Immature natural killer cell (primary cell): ENCODE measurements at places on chromosomes 2 and 18. TPM values are rescaled to one million over a fixed set of nuclear protein-coding genes. Genes with fewer than 3 reads are reported as not detected.

DNA sequence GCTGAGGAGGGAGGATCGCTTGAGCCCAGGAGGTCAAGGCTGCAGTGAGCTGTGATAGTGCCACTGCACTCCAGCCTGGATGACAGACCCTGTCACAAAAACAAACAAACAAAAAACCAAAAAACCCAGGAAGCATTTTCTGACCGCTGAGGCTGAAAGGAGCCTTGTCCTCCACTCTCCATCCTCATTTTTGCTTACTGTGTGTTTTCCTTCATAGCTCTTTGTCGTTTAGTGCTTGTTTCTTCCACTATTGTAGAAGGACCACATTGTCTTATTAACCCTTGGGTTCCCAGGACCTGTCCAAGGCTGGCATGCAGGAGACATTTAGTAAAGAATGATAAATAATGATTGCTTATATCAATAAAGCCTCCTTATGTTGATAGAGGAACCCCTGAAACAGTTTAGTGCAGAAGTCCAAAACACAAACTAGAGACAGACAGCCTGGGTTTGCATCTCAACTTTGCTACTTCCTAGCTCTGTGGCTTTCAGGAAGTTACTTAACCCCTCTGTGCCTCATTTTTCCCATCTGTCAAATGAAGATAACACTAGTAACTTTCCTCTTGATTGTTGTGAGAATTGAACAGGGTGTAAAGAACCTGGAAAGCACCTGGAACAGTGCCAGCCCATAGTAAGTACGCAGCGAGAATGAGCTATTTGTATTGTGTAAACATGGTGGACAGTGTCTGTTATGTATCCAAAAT is 126.0 kb downstream of the LPIN1 start:
- H3K36me3 ChIP-seq = no peaks in the 10 kb centered on the region
- H3K4me3 ChIP-seq = no peak overlapping the region
- peaks cover 12% of the 10 kb centered on the region for H3K27me3 ChIP-seq
- no peak overlapping the region for H3K27ac ChIP-seq

The MC2R gene
- polyA plus RNA-seq = not detected

DNA sequence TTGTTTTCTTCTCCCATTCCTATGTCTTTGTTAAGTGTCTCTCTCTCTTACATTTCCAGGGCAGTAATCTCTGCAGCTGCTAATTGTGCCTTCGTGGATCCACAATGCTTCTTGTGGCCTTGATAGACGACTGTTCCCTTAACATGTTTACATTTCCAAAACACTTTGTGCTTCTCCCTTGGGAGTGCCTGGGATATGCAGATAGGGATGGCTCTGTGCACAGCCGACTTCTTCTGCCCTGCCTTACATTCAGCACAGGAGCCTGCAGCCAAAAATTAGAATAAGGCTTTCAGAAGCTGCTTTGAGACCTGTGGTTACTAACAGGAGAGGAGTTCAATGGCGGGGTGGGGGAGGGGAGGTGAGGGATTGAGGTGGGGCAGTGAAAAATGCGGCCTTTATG is 328.9 kb downstream of the TDRD15 start:
- DNase-seq = no peak
- peaks cover 3% of the 10 kb centered on the region for H3K27me3 ChIP-seq
- no peak overlapping the region for H3K27ac ChIP-seq
- no peak overlapping the region for H3K4me3 ChIP-seq
- H3K36me3 ChIP-seq = no peaks in the 10 kb centered on the region
- H3K4me1 ChIP-seq = no peaks in the 10 kb centered on the region

GRCh38 chr18:62928326-62928725 is 213.0 kb downstream of the PHLPP1 start:
- no peak for DNase-seq
- no peak overlapping the region for H3K4me3 ChIP-seq
- peaks cover 11% of the 10 kb centered on the region for H3K36me3 ChIP-seq

DNA sequence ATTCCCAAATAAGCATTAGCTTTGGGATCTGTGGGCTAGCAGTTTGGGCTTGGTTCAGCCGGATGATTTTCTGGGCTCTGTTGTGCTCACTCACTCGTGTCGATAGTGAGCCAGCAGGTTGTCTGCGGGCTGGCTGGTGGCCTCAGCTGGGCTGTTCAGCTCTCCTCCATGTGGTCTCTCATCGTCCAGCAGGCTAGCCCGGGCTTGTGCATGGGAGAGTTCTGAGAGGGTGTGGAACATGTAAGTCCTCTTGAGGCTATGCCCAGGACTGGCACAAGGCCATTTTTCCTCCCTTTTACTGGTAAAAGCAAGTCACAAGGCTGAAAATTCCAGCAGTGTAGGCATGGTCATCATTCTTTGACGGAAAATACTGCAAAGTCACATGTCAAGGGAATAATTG is 38.5 kb downstream of the NTSR2 start:
- H3K27me3 ChIP-seq = peaks cover 7% of the 10 kb centered on the region
- H3K4me3 ChIP-seq = no peak overlapping the region
- peaks cover 7% of the 10 kb centered on the region for H3K36me3 ChIP-seq
- H3K4me1 ChIP-seq = no peaks in the 10 kb centered on the region

- peaks cover 10% of the 10 kb centered on the region for H3K4me1 ChIP-seq
- H3K36me3 ChIP-seq = no peaks in the 10 kb centered on the region
- no peak overlapping the region for H3K27ac ChIP-seq
- DNase-seq = no peak
Measured at GRCh38 chr2:205709319-205709718, 27.0 kb downstream of the NRP2 start.

The GPBAR1 gene
- polyA plus RNA-seq = 2.9 TPM

DNA sequence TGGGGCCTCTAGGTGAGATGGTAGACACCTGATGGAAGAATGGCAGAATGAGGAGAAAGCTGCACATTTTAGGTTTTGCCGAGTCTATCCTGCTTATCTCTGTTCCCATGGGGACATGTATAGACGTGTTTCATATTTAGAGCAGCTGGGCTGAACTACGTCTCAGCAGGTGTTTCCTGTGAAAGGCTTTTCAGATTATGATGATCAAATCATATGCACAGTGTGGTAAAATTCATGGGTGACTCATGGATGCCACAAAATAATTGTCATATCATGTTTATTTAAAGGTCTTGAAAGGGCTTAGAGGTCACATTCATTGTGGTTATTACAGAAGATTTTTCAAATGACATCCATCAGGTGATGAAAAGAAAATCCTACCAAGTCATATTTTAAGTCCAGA is 90.5 kb downstream of the ICOS start:
- H3K27me3 ChIP-seq = peaks cover 3% of the 10 kb centered on the region
- no peak for DNase-seq
- H3K36me3 ChIP-seq = no peaks in the 10 kb centered on the region
- H3K4me1 ChIP-seq = no peaks in the 10 kb centered on the region

The DLX2 gene
- polyA plus RNA-seq = 0.37 TPM

DNA sequence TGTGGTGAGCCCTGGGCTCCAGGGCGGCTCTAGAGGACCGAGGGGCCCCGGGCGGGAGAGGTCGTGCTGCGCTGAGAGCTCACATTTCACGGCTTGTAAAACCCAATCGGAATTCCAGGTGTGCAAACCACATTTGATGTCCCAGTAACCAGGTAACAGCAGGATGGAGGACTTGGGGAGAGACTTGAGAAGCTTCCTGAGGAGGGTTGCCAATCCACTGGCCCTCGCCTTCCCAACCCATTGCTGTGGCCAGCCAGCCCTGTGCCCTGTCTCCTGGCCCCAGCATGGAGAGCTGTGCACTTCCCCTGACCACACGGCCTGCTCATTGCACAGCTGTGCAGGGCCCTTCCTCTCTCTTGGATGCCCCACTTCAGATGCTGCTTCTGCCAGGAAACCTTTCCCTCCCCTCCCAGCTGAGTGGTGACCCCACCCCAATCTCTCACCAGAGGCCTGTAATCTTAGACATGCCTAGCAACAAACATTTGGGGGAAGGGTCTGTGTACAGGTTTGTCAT is 39.6 kb downstream of the ASB1 start:
- DNase-seq = no peak
- H3K27me3 ChIP-seq = peaks cover 2% of the 10 kb centered on the region
- H3K4me1 ChIP-seq = no peaks in the 10 kb centered on the region
- H3K4me3 ChIP-seq = no peak overlapping the region
- H3K27ac ChIP-seq = no peak overlapping the region
- H3K36me3 ChIP-seq = peaks cover 6% of the 10 kb centered on the region

DNA sequence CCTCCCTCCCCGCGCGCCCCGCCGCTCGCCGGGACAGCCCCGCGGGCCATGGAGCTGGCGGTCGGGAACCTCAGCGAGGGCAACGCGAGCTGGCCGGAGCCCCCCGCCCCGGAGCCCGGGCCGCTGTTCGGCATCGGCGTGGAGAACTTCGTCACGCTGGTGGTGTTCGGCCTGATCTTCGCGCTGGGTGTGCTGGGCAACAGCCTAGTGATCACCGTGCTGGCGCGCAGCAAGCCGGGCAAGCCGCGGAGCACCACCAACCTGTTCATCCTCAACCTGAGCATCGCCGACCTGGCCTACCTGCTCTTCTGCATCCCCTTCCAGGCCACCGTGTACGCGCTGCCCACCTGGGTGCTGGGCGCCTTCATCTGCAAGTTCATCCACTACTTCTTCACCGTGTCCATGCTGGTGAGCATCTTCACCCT is 865 bp downstream of the GALR1 start:
- H3K4me1 ChIP-seq = peaks cover 11% of the 10 kb centered on the region
- H3K27ac ChIP-seq = no peak overlapping the region
- DNase-seq = no peak
- H3K36me3 ChIP-seq = no peaks in the 10 kb centered on the region
- peaks cover 36% of the 10 kb centered on the region for H3K27me3 ChIP-seq
- H3K4me3 ChIP-seq = peak overlapping the region; percentile 69

DNA sequence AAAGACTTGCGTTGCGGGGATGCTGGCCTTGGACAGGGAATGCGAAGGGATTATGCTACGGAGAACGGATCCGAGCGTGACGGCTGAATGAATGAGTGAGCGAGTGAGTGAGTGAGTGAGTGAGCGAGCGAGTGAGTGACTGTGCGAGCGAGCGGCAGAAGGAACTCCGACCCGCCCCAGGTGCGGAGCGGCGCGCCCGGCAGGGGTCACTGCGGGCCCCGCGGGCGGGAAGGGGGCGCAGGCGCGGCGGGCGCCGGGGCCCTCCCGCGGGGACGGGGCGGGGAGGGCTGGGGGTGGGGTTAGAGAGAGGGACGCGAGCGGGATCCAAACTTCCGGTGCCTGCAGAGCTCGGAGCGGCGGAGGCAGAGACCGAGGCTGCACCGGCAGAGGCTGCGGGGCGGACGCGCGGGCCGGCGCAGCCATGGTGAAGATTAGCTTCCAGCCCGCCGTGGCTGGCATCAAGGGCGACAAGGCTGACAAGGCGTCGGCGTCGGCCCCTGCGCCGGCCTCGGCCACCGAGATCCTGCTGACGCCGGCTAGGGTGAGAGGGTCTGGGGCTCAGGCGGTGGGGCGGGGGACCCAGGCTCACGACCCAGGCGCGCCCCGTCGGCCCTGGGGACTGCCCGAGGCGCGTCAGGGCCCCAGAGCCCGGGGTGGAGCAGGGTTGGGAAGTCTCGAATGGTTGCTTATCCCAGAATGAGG is at the start of gene ITM2C:
Gene ITM2C (plus strand): TSS at position 338 of the 702 bp plus-strand sequence. CDS start 84 bp downstream, at position 422.
- H3K4me3 ChIP-seq = peak within 1 kb of the TSS; percentile 86
- H3K27ac ChIP-seq = peak within 1 kb of the TSS; percentile 80
- DNase-seq = peak; percentile 44
- peaks cover 49% of the 10 kb centered on the region for H3K4me1 ChIP-seq

DNA sequence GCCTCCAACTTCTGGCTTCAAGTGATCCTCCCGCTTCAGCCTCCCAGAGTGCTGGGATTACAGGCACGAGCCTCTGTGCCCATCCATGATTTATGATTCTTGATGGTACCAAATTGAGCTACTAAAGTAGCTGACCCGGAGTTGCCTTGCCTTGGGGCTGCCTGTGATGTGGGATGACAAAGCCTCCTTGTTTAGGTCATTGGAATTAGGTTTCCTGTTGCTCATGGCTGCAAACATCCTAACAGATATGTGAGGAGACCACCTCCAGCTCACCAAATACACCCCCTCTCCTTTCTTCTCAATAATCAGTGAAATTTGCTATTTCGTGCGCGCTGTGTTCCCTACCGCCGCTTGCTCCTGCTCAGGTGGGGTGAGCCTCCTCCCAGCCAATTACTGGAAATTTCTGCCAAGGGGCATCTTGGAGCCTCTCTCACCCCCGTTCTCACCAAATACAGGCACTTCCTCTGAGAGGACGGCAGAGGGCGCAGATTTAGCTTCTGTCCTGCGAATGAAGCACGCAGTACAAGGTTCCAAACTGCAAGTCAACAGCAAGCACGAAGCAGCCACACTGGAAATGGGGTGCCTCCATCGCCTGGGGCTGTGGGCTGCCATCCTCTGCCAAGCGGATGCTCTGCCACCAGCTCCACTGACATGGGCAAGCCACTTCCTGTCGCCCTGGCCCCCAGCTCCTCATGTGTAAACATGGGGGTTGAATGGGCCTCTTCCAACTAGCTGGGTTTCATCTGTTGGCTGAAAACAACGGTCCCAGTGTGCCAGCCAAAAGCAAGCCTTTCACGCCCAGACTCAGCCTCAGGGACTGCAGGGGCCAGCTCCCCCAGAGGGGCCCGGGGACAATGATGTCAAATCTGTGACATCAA is 71.7 kb downstream of the NCAPH start:
- peaks cover 21% of the 10 kb centered on the region for H3K4me1 ChIP-seq
- H3K36me3 ChIP-seq = no peaks in the 10 kb centered on the region
- peaks cover 5% of the 10 kb centered on the region for H3K27me3 ChIP-seq
- peak overlapping the region; percentile 74 for H3K4me3 ChIP-seq

GRCh38 chr18:76525911-76526310 is 30.9 kb upstream of the ZNF516 start:
- no peaks in the 10 kb centered on the region for H3K36me3 ChIP-seq
- H3K27me3 ChIP-seq = peaks cover 12% of the 10 kb centered on the region
- no peak overlapping the region for H3K27ac ChIP-seq

GRCh38 chr2:81097361-81097760 is 792.8 kb upstream of the LRRTM1 start:
- H3K36me3 ChIP-seq = no peaks in the 10 kb centered on the region
- H3K4me3 ChIP-seq = no peak overlapping the region
- no peaks in the 10 kb centered on the region for H3K4me1 ChIP-seq
- DNase-seq = no peak
- no peaks in the 10 kb centered on the region for H3K27me3 ChIP-seq
- H3K27ac ChIP-seq = no peak overlapping the region

DNA sequence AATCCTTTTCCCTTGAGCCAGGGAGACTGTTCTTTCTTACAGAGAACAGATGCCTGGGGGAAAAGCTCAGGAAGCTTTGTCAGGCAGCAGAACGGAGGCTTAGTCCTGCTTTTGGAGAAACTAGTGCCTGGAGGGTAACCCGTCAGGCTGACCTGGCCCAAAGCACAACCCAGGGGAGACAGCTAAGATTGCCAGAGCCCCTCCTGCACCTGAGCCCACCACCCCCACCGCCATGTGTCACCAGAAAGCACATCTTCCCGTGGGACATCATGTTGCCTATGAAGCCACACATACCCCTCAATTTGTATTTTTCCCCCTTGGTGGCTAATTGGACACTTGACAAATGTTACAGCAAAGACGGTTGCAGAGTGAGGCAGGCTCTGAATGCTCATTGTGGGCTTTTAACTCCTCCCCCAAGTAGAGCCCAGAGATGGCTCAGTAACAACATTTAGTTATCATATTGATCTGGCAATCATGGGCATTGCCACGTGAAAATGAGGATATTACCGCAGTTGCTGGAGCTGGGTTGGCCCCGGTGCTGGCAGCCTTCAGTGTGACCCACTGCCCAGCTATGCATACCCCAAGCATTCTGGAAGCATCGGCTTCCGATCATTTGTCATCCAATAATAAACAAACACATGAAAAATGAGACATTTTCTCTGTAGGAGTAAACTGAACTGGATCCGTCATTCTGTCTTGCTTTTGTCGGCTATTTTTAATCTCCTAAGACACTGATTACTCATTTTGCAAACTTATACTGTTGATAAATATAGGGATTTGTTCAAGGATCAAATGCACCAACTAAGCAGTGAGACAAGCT is 229.5 kb downstream of the ATAD2B start:
- H3K27ac ChIP-seq = no peak overlapping the region
- H3K4me3 ChIP-seq = no peak overlapping the region
- H3K4me1 ChIP-seq = peaks cover 1% of the 10 kb centered on the region
- H3K36me3 ChIP-seq = peaks cover 16% of the 10 kb centered on the region
- H3K27me3 ChIP-seq = peaks cover 7% of the 10 kb centered on the region

The BZW1 gene
- polyA plus RNA-seq = 365 TPM
